ENCODE measurements at places on chromosomes 6 and 20. TPM values are rescaled to one million over a fixed set of nuclear protein-coding genes. Genes with fewer than 3 reads are reported as not detected.

GRCh38 chr6:128979071-128979470 is 96.1 kb downstream of the LAMA2 start:
- peak; percentile 72 for DNase-seq

Gene LTB
- not detected for total RNA-seq

- DNase-seq, result no peak
Measured at GRCh38 chr6:23339268-23339667, 769.9 kb downstream of the HDGFL1 start.

DNA sequence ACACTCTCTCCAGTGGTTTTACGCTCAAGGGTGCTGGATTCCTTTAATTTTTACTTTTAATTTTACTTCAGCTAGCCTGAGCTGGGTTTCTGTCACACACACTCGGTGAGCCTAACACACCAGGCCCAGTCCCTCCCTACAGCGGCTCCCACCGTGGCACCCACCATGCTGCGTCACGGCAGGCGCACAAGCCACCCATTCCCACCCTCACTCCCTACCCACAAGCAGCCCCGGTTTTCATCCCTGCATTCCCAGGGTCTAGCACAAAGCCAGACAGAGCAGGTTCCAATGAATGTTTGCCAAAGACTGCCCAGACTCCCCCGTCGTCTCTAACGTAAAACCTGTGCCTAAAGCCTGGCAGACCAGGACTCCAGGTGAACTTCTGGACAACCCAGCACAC is 50.3 kb downstream of the MYH7B start:
- no peak for DNase-seq

- DNase-seq, result peak; percentile 93
Measured at GRCh38 chr6:148441454-148441911, 98.8 kb downstream of the SASH1 start.

DNA sequence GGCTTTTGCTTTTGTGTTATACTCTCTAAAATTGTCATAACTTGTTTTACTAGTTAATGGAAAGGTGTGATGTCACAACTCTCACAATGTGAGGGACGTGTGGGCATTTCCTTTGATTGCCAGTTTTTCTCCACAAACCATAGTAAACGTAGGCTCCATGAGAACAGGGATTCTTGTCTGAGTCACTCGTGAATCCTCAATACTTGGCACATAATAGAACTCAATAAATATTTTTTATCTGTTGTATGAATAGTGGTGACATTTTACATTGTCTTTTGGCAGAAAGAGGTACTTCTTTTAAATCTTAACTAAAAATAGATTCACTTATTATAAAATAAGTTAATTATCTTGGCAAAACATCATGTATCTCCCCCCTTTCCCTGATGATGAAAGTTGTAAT is 69.0 kb upstream of the CNKSR3 start:
- DNase-seq, result peak; percentile 1

DNA sequence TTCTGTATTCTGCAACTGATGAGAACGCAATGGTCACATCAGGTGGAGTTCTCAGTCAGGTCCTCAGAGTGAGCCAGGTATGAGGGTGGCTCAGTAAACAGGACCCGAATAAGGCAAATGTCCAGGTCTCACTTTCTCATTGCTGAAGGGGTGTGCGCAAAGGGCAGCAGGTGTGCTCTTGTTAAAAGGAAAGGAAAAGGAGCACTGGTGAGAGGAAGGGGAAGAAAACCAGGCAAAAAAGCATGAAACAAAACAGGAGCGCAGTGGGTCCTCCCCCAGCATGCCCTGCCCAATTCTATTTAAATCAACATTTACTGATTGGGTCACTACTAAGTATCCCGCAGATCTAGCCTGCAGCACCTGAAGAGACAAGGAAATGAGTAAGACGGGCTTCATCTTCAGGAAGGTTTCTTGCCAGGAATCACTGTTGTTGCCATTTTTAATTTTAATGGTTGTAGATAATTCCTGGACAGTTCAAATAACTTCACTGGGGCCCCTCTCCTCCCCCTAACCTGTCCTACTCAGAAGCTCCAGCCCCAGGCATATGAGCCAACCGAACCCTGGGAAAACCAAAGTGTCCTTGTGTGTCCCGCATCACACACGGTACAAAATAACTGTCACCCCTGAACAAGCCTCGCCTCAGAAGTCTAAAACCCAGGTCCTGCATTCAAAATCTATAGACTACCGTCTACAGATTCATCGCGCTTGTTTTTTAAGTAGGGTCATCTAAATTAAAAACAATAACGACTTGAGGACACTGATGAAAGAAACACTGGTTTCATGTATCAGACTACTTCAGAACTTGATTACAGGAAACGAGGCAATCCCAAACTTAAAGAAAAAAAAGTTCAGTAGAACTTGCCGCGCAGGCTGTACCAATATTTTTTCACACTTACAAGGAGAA is 980 bp downstream of the MBOAT1 start:
- peak; percentile 53 for DNase-seq

Gene RIPPLY2
- not detected for total RNA-seq

DNA sequence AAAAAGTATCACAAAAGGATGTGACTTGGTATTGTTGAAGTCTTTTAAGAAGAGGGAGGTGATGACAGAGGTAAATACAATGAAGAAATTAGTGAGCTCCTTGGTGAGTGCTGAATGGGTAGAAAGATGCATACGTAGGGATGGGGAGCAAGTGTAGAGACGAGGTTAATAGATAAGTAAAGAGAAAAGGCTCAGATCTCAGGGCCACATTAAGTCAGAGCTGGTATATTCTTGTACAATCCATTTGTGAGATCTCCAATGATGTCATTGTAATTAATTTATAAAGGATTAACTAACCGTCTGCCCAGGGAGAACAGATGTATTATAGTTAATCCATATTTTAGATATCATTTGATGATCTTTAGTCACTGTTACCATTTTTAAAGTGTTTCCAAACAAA is 43.4 kb downstream of the SMPDL3A start:
- no peak for DNase-seq

GRCh38 chr6:110609101-110609500 is 132.7 kb upstream of the SLC22A16 start:
- no peak for DNase-seq

Gene TRDN
- total RNA-seq, result not detected

Gene CYB5R4
- 4.3 TPM for total RNA-seq

DNA sequence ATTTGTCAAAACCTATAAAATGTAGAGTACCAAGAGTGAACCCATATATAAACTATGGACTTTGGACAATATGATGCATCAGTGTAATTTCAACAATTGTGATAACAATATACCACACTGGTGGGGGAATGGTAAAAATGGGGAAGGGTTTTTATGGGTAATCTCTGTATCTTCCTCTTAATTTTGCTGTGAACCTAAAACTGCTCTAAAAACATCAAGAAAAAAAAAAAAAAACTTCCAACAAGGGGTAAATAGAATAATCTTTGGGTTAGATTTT is 592.0 kb upstream of the ADGRB3 start:
- DNase-seq, result no peak

DNA sequence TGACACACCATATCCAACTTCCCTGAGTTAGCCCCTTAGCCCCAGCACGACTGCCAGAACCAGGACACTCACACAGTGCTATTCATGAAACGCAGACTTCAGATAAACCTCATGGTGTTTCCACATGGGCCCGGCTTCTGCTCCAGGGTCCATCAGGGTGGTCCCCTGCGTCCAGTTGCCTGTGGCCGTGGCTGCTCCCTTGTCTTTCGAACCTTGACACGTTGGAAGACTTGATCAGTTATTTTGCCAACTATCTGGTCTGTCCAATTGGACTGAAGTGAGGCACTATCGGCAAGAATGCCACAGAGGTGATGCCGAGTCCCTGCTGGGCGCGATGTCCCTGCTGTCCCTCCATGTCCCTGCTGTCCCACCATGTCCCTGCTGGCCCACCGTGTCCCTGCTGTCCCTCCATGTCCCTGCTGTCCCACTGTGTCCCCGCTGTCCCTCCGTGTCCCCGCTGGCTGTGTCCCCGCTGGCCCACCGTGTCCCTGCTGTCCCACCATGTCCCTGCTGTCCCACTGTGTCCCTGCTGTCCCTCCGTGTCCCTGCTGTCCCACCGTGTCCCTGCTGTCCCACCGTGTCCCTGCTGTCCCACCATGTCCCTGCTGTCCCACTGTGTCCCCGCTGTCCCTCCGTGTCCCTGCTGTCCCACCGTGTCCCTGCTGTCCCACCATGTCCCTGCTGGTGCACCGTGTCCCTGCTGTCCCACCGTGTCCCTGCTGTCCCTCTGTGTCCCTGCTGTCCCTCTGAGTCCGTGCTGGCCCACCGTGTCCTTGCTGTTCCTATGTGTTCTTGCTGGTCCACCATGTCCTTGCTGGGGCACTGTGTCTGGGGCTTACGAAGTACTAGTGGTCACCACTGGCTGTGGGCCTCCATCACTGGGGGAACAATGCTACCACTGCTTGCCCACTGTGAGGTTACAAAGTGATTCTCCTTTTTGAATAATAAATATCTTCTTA is 251.4 kb downstream of the DLL1 start:
- DNase-seq, result no peak

Gene HLA-DQB2
- not detected for total RNA-seq

DNA sequence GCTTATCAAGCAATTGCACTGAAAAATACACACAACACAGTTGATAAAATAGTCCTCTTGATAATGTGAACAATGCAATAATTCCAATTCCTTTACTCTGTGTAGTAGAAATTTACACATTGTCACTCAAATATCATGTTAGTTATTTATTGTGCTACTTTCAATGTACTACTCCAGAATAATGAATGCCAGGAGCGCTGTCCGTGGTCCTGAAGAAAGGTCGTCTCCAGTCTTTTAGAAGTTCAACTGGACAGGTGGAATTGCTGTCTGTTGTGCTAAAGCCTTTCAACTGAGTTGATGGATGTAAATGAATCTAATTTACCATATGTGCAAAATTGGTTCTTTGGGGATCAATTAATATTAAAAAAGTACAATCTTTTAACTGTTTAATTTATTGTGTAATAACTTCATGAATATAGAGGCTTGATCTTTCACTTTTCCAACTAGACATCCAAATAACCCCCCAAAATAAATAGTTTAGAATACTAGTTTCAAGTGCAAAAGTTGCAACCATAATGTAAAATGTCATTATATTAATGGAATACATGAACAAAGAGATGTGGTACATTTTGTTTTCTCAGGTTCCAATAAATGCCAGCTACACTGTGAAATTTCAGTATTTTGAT is 3.2 kb downstream of the GRIK2 start:
- peak; percentile 38 for DNase-seq

Gene ZNF341
- total RNA-seq, result 0.99 TPM

GRCh38 chr20:57650266-57650665 is 30.0 kb upstream of the ZBP1 start:
- DNase-seq, result no peak

- no peak for DNase-seq
Measured at GRCh38 chr20:58403272-58403671, 14.2 kb downstream of the VAPB start.

DNA sequence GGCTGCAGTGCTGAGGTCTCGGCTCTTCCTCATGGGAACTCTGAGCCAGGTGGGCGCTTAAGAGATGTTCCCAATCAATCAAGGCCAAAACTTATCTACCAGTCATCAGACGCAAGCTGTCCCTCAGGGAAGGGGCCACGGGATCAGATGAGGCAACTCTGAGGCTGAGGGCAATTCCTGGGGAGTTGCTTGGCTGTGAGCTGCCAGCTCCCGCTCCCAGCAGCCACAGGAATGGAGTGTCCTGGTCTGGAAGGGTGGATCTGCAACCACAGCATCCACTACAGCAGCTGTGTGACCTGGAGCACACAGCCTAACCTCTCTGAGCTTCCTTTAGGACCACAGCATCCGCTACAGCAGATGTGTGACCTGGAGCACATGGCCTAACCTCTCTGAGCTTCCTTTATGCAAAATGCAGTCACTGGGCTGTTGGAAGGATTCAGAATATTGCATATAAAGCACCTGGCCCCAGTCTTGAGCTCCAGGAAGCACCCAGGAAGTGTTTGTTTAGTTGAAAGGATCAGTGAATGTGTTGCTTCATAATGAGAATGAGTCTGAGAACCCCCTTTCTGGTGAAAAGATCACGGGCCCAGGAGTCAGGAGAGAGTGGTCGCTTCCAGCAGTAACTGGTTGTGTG is 60.9 kb downstream of the TFAP2C start:
- peak; percentile 65 for DNase-seq

DNA sequence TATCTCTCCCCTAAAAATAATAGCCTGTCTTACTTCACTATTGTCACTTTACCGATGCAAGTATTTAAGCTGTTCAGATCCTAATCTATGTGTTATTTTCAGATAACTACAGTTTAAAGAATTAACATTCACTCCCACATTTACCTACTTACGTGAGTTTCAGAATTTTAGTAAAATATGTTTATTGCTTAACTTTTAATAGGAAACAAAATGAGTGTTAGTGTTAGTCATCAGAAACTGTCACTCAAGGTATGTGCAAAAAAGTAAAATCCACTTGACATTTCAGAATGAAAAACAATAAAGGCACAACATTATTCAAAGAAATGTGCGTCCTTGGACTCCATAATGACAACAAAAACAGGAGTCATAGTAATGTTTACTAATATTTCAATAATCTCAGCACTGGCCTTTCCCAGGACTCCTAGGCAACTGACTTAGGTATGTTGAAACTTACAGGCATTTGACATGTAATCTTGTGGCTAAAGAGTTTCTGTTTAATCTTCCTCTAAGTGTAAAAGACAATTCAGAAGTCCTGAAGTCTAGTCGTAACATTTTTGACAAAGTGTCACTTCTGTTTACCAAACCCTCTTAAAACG is 4.5 kb downstream of the ATXN1 start:
- DNase-seq, result no peak

- no peak for DNase-seq
Measured at GRCh38 chr6:40782355-40782754, 195.2 kb upstream of the LRFN2 start.

Gene SLC17A3
- total RNA-seq, result not detected

- DNase-seq, result no peak
Measured at GRCh38 chr6:33683051-33683571, 28.4 kb downstream of the UQCC2 start.

- DNase-seq, result no peak
Measured at GRCh38 chr6:139429580-139430145, 55.2 kb upstream of the CITED2 start.

DNA sequence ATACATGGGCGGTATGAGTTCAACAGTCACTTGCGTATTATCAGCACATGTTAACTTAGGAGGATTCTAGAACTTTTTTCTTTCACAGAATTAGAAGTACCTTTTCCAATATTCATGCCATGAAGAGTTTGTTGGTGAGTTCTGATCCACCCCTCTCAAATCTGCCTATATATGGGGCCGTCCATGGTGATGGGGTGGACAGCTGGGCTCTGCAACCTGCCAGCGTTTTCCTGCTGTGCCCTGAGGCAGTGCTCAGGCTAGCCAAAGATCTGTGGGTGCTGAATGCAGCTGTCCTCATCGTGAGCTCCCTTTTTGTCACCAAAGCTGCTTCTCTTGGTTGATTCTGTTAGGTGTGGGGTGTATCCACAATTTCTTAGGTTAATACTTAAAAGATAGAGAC is 88.7 kb downstream of the THBS2 start:
- DNase-seq, result peak; percentile 10

Gene WFDC12
- total RNA-seq, result not detected

Gene POM121L2
- total RNA-seq, result not detected

Gene OR2B6
- total RNA-seq, result 0.17 TPM

Gene RNF217
- 13.2 TPM for total RNA-seq

- peak; percentile 40 for DNase-seq
Measured at GRCh38 chr6:52548353-52548713, 28.5 kb downstream of the TRAM2 start.

- peak; percentile 99 for DNase-seq
Measured at GRCh38 chr6:16523606-16524379, 237.5 kb downstream of the ATXN1 start.

GRCh38 chr6:148557796-148558321 is 189.0 kb upstream of the UST start:
- DNase-seq, result peak; percentile 79

Gene TNFAIP3
- 7.8 TPM for total RNA-seq
